ENCODE measurements at places on chromosomes 1 and 21. TPM values are rescaled to one million over a fixed set of nuclear protein-coding genes. Genes with fewer than 3 reads are reported as not detected.

The TRIM67 gene
- not detected for total RNA-seq

- DNase-seq, result no peak
Observed at GRCh38 chr1:38308780-38309179, 262.2 kb upstream of the POU3F1 start.

DNA sequence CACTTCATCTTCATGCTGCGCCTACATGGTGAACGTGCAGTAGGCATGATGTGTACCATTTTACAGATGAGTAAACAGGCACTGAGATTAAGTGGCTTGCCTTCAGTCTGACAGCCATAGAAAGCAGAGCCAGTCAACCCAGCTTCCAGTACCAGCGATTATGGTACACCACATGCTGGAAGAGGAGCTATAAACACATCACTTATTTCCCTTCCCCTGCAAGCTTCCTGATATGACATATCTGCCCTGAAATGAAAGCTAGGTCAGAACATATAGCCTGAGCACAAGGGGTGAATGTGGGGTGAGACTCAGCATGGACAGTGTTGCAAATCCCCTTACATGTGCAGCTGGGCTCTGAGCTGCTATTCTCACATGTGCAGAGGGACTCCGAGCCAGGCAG is 33.8 kb upstream of the IL20 start:
- no peak for DNase-seq

DNA sequence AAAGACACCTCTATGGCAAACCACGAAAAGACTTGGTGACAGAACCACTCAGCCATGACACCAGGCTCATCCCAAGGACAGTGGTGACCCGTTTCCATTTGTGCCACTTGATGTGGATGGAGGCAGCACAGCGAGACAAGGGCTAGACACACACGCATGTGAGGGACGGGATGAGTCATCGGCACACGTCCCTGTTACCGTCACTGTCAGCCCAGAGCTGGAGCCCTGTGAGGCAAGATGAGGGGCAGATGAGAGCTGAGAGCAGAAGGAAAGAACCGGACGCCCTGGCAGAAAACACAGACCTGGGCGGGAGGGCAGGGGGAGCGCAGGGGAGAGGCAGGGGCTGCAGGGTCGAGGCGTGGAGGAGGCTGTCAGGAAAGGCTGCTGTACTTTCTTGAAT is 57.8 kb downstream of the SIK1 start:
- DNase-seq, result no peak

GRCh38 chr1:70358921-70359564 is 4.5 kb upstream of the ANKRD13C start:
- no peak for DNase-seq

- DNase-seq, result no peak
Observed at GRCh38 chr1:89854140-89854539, 33.3 kb downstream of the LRRC8D start.

GRCh38 chr1:116804736-116805135 is 50.5 kb downstream of the CD2 start:
- DNase-seq, result no peak

- no peak for DNase-seq
Observed at GRCh38 chr1:96524100-96524499, 197.5 kb upstream of the PTBP2 start.

The C1orf116 gene
- 0.04 TPM for total RNA-seq

The CYP4B1 gene
- not detected for total RNA-seq

DNA sequence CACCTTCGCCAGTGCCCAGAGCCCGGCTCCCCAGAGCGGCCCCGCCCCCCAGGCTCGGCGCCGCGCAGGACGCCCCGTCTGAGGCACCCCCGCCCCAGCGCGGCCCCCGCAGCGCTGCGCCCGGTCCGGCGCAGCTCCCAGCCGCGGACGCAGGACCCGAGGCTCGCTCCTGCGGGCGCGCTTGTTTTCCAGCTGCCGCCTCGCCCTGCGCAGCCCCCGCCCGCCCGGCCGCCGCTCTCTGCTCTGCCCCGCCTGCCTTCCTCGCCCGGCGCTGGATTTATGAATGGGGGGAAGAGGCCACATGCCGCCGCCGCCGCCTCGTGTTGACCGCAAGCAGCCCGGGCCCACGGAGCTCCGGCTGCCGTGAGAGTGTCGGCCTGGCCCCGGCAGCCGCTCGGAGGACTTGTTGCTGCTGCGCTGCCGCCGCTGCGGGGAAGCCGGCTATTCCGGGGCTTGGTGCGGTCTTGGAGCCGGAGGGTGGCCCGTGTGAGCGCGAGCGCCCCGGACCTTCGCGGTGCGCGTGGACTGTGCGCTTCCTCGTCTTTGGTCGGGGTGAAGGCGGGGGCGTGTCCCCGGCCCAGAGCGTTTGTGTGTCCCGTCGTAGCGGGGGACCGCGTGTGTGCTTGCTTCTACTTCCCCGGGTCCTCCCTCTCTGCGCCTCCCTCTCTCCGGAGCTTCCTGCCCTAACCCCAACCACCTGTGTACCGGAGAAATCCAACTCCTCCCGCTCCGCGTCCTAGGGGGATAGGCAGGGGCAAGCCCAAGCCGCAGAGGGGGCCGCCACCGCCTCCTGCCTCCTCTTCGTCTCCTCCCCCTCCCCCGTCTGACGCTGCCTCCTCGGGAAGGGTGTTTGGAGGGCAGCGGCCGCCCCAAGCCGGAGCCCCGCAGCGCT is 736 bp downstream of the KCNC4 start:
- peak; percentile 77 for DNase-seq

The CLEC20A gene
- total RNA-seq, result not detected

GRCh38 chr1:202133496-202133895 is 10.8 kb downstream of the GPR37L1 start:
- DNase-seq, result no peak

- DNase-seq, result no peak
Observed at GRCh38 chr1:90936731-90937130, 85.1 kb downstream of the ZNF644 start.

DNA sequence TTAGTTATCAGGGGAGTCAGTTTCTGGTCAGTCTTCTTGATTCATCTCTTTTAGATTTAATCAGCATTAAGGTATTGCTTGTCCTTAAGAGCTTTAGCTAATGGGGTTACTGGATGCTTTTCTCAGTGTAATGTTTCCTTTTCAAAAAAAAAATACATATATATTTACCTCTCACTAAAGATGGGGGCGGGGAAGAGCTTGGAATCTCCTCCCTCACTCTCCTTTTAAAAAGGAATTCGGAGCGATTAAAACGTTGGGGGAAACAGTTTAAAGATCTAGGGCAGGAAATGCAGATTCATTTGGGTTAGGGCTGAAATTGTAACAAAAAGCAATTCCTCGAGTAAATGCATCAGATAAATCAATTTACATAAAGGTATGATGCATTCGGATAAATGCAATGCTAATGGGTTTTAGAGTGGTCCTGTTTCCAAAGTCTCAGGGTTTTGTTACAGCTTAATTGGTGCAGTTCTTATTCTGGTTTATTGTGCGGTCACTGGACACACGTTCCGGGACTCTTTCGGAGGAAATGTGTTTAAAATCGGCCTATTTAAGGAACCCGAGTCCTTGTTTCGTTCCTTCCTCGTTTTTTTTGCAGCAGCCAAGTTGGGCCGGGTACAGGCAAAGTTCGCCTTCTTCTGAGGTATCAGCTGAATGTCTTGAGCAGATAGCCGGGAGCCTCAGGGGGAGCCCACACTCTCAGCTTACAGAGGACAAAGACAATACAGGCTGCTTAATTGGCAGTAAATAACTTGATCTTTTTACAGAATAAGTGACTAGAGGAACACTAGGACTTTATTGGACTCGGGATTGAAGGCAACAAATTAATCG is 1.6 kb downstream of the LMO4 start:
- DNase-seq, result peak; percentile 76

- no peak for DNase-seq
Observed at GRCh38 chr1:59927213-59927612, 640 bp upstream of the CYP2J2 start.

DNA sequence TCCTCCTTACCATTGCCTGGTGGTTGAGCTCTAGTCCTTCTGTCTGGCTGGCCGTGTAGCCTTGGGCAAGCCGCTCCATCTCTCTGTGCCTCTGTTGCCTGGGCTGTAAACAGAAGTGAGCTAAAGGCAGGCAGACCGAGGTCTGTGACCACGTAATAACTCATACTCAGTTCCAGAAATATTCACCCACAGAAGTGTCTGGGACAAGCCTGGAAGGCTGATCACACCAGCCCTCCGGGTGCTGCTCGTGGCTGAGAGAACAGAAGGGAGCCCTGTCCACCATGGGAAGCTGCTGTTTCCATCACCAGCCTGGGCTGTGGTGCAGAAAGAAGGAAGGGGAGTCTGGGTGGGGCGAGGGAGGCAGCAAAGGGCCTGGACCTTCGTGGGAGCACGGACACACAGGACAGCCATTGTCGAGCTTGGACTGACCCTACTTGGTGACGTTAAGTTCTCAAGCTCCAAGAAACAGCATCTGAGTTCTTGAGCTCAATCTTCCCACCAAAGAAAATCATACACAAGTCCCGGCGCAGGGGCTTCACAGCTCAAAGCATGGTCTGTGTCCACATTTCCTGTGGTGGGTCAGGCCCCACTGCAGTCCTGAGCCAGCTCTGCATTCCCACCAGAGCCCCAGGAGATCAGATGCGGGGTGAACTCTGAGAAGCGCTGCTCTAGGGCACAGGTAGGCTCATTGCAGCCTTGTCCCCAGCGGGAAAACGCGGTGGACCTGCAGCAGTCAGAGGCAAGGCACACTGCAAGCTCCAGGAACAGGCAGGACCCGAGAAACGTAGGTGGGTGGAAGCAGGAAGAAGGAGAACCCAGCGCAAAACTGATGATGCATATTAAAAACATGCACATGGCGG is 61.8 kb downstream of the RUNX3 start:
- no peak for DNase-seq

DNA sequence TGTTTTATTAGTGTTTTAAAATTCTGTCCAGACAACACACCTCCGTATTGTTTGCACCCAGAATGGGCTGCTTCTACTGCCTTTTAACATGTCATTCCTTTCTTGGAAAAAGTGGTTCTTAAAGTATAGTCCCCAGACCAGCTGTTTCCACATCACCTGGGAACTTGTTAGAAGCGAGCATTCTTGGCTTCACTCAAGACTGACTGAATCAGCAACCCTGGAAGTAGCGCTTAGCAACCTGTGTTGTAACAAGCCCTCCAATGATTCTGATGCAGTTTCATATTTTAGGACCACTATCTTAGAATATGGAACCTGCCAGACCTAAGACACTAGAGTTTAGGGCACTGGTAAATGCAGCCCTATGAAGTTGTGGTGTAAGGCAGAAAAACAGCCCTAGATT is 6.0 kb upstream of the PPIE start:
- DNase-seq, result no peak

DNA sequence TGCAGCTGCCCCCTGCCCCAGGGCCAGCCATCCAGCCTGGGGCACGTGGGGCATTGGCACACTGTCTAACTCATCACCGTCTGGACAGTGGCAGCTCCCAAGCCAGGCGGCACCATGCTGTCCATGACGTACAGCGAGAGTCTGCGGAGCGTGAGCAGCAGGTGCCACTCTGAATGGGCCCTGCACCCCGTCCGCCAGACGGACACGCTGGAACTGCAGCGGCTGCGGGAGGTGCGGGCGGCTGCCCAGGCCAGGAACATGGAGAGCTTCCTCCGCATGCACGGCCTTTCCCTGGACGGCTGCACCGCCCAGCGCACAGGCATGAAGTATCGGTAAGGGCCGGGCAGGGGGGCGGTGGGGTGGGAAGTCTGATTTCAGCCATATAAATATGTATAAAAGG is 5.7 kb downstream of the KCNAB2 start:
- no peak for DNase-seq

The TDRD5 gene
- total RNA-seq, result 0.09 TPM

- no peak for DNase-seq
Observed at GRCh38 chr1:187053876-187054275, 225.1 kb downstream of the PLA2G4A start.

The ASTN1 gene
- total RNA-seq, result 7.7 TPM

DNA sequence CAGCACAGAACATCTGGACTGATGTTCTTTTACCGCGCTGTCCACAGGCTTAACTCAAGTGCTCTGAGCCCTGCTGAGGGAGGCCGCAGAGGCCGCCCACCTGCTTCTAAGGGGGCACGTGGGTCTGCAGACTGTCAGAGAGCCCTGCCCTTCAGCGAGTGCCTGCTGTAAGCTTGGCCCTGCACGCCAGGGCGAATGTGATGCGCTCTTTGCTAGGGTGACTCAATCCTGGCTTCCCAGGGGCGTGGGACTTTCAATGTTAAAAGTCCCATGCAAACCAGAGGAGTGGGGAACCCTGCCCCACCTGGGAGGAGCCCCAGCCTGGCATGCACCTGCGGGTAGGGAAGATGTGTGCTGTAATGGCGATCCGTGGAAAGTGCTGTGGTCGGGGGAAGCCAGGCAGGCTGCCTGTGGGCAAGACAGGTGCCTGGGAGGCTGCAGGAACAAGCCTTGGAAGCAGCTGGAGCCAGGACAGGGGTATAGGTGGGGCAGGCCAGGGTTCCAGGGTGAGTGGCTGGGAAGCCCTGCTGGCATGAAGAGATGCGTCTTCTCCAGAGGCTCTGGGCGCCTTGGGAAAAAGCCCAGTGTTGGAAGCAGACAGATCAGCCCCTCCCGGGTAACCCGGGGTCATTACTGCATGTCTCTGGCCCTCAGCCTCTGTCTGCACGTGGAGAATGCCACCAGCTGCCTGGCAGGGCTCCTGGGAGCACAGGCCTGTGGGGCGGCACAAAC is 594 bp upstream of the PANK4 start:
- no peak for DNase-seq

The MIGA1 gene
- total RNA-seq, result 7.8 TPM

DNA sequence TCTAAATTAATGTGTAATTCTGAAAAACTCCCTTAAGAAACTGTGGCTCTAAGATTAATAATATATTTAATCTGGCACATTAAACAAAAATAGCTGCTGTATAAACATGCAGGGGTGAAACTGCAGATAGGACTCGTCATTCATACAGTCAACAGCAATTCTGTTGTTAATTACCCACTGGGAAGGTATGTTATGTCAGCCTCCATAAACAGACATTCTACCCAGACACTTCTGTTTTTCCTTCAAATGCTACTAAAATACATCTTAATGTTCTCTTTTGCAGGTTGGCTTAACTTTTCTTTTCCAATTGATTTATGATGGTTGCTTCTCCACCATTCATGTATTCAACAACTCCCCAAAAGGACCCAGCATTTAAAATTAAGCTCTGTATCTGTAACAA is 165.6 kb downstream of the SIPA1L2 start:
- no peak for DNase-seq

- DNase-seq, result no peak
Observed at GRCh38 chr1:53561503-53562105, 102.4 kb downstream of the DMRTB1 start.

DNA sequence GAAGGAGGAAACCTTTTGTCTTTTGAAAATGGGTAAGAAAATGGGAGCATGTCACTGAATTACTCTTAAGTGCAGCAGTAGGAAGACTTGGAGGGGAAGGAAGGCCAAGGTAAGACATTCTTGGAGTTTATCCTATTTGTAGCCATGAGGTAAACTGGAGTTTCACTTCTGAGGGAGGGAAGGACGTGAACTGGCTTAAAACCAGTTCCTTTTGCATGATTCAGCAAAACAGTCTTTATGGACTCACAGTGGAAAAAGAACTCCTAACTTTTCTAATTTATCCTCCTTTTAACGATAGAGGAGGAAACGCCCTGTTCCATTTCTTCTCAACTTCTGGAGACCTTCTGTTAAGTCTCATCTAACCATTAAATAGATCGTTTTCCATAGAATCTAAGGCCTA is 2.5 kb downstream of the PRDX6 start:
- DNase-seq, result no peak

The CHI3L2 gene
- total RNA-seq, result not detected
